ENCODE measurements at places on chromosomes 4 and X.

DNA sequence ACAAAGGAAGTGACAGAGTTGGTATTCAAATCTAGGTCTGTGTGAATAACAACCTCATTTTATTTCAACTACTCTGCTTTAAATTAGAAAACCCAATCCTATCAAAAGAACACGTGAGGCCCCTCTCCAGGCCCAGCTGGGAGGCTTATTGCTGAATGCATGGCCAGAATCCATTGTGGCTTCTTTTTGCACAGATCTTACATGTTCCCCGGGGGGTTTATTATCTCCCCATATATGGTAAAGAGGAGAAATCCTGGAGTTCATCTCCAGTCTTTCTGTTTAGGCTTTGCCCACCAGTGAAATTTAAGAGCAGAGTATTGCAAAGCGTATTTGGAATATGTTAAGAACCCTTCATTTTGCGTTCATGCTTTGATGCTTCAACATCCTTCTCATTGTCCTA lies 655.6 kb downstream of the IL1RAPL1 start:
- DNase-seq: no peak

- no peak for DNase-seq
Observed at GRCh38 chr4:69531251-69531650, 35.5 kb upstream of the UGT2B4 start.

DNA sequence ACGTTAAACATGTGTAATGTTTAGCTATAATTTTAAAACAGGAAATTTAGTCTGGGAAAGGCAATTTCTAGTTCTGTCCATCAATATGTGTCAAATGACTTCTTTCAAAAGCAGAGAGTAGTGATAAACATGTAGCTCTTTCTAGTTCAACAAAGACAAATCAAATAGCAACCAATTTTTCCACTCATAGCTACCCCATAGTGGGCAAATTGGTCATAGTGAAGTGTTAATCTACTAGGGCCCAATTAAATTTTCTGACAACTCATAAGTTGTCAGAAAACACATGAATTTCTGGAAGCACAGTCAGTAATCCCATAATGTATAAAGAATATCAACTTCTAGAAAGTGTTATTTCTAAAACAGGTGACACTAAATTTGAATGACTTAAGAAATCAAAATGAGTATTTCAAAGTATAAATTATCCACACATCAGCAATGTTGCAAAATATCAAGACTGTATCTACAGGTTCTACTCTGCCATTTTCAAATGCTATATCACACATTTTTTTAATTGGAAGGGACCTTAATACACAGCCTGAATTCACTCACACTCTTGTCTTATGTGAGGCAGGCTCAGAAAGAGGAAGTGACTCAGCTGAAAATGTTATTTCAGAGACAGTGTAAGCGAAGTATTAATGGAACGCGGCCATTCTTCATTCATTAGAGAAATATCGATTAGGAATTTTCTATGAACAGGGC lies 7.7 kb downstream of the OCIAD2 start:
- no peak for DNase-seq

DNA sequence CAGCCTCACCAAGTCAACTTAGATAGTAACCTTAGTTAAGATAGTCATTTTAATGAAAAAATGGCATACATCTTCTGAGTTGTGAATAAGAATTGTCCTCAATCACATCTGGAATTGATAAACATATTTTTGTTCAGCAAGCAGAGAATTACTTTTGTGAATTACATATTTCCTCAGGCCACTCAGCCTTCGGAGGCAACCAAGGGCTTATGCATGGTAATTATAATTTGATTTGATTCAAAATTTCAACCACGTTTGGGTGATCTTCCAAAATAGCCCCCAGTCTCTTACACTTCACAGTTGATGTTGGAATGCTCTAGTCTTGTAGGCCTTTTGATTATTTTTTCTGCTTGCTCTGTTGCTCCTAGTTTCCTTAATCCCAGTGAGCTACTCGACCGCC lies 63.4 kb downstream of the GALNTL6 start:
- DNase-seq: no peak

DNA sequence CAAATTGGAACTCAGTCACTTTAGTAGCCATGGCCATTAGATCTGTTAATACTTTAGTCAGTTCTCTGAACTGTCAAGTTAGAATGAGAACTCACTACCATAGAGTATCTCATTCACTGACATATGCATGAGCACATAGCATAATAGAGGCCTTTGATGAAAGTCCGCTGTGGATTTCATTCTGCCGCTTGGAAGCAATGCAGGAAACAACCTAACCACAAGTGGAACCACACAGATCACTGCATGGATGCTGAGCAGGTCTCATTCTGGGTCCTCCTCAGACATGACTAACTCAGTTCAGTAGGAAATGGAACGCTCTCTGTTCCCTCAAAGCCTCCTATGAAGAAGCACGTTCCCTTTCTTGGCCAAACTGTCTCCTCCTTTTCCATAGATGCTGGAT lies 1624.8 kb upstream of the TENM3 start:
- no peak for DNase-seq

DNA sequence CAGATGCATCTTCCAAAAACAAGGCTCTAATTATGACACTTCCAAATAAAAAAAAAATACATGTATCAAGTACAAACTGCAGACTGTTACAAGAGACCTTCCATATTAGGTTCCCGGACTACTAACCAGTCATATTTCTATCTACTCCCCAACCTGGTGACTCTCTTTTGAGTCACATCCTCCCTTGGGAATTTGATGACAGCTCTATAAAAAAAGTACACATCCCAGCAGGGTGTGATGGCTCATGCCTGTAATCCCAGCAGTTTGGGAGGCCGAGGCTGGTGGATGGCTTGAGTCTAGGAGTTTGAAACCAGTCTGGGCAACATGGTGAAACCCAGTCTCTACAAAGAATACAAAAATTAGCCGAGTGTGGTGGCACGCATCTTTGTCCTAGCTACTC lies 14.9 kb downstream of the RPGR start:
- DNase-seq: no peak

GRCh38 chr4:37392521-37393255 lies 148.1 kb downstream of the NWD2 start:
- DNase-seq: no peak

- no peak for DNase-seq
Observed at GRCh38 chr4:163701916-163702315, 207.4 kb downstream of the TMA16 start.

DNA sequence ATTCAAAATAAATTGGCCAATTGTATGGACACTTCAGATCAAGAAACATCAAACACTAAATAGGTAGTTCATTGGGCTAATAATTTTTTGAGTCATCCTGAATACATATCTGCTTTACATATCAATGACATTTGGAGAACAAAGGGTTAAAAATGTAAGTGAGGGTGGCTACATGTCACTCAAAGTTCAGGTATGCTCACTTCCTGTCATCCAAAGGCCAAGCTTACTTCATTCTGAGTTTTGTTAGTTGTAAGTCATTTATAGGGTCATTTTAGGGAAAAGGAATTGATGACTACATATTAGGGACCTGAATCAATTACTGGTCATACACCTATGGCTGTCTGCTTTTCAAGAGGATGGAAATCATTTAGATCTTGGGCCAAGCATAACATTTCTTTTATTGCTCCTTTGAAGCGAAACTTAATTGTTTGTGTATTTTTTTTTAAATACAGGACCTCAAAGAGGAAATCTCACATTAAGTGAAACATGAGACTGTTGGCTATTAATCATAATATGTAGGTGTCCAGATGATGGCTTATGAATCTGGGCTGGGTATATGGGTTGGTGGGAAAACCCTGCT lies 119.2 kb upstream of the LEF1 start:
- DNase-seq: no peak

GRCh38 chr4:41874398-41874797 lies 60.8 kb upstream of the TMEM33 start:
- no peak for DNase-seq

GRCh38 chrX:125003746-125004446 lies 315.8 kb upstream of the TEX13C start:
- DNase-seq: no peak

- no peak for DNase-seq
Observed at GRCh38 chr4:114108869-114109268, 129.4 kb upstream of the ARSJ start.

DNA sequence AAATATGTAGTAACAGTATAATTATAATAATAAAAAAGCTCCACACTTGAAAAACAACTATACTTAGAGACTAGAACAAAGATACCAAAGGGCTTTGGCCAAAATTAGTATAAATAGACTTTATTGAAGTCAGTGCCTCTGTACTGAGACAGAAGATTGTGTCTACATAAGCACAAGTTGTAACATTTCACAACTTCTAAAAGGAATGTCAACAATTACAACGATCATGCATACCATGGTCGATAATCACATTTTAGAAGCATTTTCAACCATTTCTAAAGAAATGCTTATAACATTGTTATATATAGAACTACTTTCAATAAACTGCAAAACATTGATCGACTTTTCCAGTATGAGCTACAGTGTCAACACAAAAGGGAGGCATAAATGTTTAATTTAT lies 57.0 kb downstream of the DHX15 start:
- no peak for DNase-seq

GRCh38 chrX:1398431-1399340 lies 6.8 kb upstream of the SLC25A6 start:
- no peak for DNase-seq

GRCh38 chrX:12970691-12971202 lies 4.2 kb upstream of the TMSB4X start:
- no peak for DNase-seq

- DNase-seq: no peak
Observed at GRCh38 chr4:54842656-54843055, 184.9 kb downstream of the KIT start.

GRCh38 chrX:111100191-111100590 lies 4.2 kb downstream of the PAK3 start:
- DNase-seq: no peak

DNA sequence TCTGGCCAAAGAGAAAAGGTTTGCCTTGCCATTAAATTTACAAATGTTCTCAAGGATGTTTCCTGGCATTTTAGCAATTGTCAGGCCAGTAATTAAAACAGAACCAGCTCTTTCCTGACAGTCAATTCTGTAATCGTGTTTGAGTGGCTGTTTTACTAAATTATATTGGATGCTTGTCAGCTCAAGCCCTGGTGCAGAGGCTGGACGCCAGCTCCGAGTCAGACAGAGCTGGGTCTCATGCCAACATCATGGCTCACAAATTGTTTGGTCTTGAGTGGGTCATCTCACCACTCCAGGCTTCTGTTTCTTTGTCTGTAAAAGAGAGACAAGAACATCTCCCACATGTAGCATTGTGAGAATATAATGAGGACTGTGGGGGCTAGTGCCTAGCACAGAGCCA lies 190.3 kb upstream of the PSAPL1 start:
- DNase-seq: no peak

DNA sequence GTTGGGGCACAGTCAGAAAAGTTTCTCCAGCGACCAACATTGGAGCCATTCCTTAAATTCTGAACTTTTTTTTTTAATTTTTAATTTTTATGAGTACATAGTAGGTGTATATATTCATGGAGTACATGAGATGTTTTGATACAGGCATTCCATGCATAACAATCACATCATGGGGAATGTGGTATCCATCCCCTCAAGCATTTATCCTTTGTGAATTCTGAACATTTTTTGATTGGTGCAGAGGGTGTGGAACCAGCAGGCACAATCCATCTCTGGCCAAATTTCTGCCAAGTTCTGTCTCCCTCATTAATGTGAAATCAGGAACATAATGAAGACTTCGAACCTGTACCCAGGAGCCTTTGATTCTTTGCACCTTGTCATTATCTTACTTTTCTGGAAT lies 267.0 kb downstream of the FRMPD4 start:
- no peak for DNase-seq

DNA sequence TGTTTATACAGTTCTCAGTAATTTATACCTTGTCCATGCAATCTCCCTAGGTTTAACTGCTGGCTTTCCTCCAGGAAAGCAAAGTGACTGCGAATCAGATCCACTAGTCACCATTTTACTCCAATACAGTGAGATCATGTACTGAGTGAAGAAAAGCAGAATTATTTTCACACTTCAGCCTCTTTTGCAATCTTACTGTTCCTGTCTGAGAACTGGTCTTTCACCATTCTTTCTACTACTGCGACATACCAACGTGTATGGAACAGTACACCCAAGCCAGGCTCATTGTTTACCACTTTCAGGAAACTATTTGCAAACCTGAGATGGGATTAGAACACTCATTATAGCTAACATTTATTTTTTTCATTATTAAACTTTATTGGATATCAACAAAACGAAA lies 8.0 kb upstream of the MSL3 start:
- no peak for DNase-seq

DNA sequence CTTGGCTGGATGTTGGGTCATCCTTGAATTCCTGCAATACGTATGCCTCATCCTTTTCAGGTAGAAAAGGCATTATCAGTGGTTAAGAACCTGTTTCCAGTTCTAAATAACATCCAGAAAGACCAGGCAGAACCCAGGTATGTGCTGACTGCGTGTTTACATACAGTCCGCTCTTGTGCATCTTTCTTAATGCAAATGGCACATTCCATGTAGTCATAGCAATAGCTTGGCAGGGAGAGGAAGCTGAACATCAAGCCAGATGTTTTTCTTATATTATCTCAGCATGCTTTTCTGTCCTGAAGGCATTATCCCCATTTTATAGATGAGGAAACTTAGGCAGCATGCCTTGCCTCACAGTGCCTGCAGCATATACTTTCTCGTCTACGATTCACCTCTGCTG lies 2.1 kb downstream of the DCLK2 start:
- no peak for DNase-seq

- no peak for DNase-seq
Observed at GRCh38 chr4:184854673-184855072, 28.9 kb upstream of the ACSL1 start.

GRCh38 chr4:143089291-143089690 lies 95.4 kb upstream of the USP38 start:
- peak; percentile 59 for DNase-seq
